ENCODE measurements at places on chromosomes 2 and 18.
A peak's percentile ranks its signal among the peaks of the same experiment; 100 is the strongest.

GRCh38 chr2:45070113-45070652 lies 60.9 kb upstream of the SIX2 start:
- DNase-seq, result no peak

GRCh38 chr2:42523341-42523740 lies 29.6 kb upstream of the KCNG3 start:
- no peak for DNase-seq

GRCh38 chr2:152651834-152652233 lies 65.4 kb downstream of the PRPF40A start:
- no peak for DNase-seq

GRCh38 chr2:195317550-195317949 lies 339.5 kb upstream of the SLC39A10 start:
- no peak for DNase-seq

DNA sequence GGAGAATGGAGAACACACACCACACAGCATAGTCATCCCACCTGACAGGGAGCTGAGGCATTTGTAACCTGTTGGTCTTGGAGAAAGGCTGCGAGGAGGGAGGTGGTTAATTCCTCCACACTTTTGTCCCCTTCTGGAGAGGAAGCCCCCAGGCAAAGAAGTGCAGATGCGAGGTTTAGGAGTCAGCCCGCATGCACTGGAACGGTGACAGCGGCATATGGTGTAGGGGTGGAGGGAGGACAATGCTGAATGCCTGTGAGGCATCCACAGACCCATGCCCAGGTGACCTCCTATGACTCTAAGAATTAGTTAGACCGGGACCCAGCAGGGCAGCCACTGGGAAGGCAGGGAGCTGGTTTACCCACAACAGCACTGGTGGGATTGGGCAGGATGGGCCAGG lies 12.2 kb downstream of the SPATA3 start:
- no peak for DNase-seq

GRCh38 chr2:212028798-212029394 lies 509.7 kb downstream of the ERBB4 start:
- no peak for DNase-seq

DNA sequence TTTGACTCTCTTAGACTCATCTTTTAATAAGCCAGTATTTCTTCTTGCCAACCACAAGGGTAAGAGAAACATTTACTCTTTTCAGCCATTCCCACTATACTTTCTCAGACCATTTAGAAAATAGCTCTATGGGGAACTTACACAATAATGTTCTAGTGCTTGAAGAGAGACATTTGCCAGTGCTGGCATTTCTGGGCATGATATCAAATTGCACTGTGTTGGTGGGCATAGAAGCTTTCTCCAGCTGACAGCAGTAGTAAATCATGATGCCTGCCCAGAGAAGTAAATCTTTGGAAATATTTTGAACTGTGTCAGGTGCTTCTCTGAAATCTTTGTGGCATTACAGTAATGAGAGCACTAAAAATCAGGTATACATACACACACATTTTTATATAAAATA lies 346.6 kb downstream of the CBLN2 start:
- DNase-seq, result no peak

DNA sequence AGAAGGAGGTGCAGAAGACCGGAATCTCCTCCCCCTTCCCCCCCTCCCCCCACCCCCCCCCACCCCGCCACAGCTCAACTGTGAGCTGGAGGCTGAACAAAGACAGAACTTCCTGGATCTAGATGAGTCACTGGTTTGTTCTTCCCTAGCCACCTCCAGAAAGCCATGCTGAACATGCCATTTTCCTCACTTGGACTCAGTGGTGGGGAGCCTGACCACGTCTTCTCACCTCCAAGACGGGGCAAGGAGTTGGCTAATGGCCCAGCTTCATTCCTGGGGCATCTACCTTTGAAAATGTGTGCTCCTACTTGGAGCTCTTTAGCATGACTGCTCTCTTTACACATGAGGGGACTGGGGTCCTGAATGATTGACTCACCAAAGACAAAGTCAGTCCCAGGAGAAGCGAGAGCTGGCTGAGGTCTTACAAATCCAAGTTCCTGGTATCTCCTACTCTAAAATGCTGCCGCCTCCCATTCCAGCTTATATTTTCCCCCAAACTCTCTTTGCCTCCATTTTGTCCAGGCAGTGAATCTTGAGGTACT lies 22.6 kb upstream of the FZD5 start:
- no peak for DNase-seq

- no peak for DNase-seq
Observed at GRCh38 chr2:238169708-238170251, 11.0 kb downstream of the ERFE start.

GRCh38 chr2:98448441-98449145 lies 3.9 kb downstream of the INPP4A start:
- DNase-seq, result peak; percentile 45

- no peak for DNase-seq
Observed at GRCh38 chr2:191657977-191658376, 20.0 kb upstream of the NABP1 start.

DNA sequence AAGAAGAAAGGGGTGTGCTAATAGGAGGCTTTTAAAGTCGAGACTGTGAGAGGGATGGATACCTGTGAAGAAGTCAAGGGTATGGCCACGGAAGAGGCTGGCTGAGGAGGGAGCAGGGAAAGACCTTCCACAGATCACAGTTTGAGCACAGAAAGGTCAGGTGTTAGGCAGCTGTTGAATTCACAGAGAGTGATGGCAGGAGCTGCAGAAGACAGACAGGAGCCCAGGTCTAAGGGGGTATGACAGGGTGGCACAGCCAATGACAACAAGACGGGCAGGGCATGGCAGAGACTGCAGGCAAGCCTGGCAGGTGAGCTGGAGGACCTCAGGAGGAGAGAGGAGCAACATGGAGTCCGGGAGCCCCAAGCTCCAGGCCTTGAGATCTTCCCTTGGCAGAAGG lies 163.1 kb downstream of the LAMA1 start:
- no peak for DNase-seq

- DNase-seq, result no peak
Observed at GRCh38 chr18:48886520-48887293, 64.1 kb downstream of the SMAD7 start.

DNA sequence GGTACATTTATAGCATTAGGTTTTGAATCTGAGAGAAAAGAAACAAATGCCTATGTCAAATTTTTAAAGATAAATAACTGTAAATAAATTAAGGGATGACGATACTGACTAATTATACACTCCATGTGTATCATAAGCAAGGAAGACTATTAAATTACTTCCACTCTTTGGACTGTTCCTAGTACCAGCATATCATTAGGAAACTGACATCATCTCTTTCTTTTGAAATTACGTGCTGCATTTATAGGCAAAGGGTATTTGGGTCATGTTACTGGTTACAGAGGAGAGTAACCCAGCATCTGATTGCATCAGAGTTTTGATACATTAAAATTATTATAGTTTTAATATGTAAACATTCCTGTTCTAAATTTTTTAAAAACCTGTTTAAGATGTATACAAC lies 309.7 kb downstream of the XIRP2 start:
- no peak for DNase-seq

GRCh38 chr2:172484253-172484652 lies 56.9 kb downstream of the ITGA6 start:
- no peak for DNase-seq

GRCh38 chr2:70724366-70724765 lies 43.6 kb downstream of the ADD2 start:
- no peak for DNase-seq

DNA sequence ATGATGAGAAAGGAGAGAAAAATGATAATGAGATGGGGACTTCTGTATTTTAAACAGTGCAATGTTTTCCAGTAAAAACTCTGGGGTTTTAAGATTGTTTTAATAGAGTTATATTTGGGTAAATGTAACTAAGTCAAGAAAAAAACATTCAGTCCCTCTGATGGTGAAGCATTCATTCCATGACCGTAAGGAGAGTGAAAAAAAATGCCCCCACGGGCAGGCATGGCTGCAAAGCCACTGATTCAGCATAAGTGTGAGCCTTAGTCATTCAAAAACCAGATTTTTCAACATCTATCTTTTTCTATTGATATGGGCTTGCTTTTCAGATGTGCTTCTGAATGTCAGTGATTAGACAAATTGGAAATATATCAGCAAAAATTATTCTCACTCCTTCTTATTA lies 957.8 kb downstream of the SLC4A3 start:
- no peak for DNase-seq

- DNase-seq, result no peak
Observed at GRCh38 chr2:197031803-197032202, 105.3 kb upstream of the PGAP1 start.

DNA sequence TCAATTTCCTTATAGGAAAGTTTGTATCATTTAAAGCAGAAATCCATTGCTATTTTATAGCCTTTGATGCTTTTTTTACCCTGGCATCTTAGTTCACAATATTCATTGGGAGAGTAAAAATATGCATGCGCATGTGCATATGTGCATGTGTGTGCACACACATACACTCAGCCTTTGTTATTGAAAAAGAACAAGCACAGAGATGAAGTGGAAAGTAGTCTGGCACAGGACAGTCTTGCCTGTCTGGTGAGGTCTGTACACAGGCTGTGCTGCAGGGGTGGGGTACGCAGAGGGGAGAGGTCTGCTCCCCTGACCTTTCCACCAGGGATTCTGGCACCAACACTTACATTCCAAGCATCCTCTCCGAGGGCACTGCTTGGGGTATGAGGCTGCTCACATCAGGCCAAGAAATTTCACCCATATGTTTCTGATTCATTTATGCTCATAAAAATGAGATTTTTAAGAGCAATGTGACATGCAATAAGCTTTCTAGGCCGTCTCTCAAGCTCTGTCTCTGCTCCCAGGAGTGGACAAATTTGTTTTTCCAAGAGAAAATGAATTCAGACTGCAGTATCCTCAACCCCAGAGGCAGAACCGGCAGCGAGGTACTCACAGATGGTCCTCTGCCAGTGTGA lies 237.2 kb downstream of the INSIG2 start:
- DNase-seq, result no peak

Data from CD4-positive, alpha-beta T cell treated with Interferon gamma for 1 hour (primary cell).